ENCODE measurements at places on chromosomes 12 and 14.

- no peak for DNase-seq
Observed at GRCh38 chr12:117363056-117363662, 1.7 kb upstream of the NOS1 start.

- peak; percentile 30 for DNase-seq
Observed at GRCh38 chr14:68278576-68279436, 459.2 kb downstream of the RAD51B start.

DNA sequence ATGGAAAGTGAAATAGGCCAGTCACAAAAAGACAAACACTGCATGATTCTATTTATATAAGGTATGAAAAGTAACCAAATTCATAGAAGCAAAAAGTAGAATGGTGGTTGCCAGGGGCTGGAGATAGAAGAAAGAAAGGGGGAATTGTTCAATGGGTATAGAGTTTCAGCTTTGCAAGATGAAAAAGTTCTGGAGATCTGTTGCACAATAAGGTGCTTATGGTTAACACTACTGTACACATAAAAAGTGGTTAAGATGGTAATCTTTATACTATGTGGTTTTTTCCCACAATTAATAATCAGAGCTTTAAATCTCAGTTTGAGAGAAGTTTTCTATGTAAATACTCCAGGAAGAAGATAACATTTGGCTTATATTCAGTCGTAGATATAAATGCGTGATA is 73.4 kb downstream of the SLC38A4 start:
- peak; percentile 60 for DNase-seq

DNA sequence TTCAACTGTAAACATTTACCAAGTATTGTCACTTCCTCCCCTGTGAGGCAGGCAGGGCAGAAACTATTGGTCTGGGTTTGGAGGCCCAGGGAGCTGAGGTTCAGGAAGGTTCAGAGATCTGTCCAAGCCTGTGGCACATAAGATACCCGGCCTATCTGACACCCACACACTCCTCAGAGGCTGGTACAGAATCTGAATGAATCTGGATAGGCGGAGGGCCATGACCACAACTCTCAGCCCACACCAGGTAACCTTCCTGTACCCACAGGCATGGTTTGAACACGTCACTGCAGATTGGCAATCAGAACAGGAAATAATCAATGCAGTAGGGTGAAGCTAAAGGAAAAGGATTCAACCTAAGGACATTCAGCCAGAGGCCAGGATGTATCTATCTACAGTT is 92.8 kb upstream of the TMCC3 start:
- peak; percentile 61 for DNase-seq

DNA sequence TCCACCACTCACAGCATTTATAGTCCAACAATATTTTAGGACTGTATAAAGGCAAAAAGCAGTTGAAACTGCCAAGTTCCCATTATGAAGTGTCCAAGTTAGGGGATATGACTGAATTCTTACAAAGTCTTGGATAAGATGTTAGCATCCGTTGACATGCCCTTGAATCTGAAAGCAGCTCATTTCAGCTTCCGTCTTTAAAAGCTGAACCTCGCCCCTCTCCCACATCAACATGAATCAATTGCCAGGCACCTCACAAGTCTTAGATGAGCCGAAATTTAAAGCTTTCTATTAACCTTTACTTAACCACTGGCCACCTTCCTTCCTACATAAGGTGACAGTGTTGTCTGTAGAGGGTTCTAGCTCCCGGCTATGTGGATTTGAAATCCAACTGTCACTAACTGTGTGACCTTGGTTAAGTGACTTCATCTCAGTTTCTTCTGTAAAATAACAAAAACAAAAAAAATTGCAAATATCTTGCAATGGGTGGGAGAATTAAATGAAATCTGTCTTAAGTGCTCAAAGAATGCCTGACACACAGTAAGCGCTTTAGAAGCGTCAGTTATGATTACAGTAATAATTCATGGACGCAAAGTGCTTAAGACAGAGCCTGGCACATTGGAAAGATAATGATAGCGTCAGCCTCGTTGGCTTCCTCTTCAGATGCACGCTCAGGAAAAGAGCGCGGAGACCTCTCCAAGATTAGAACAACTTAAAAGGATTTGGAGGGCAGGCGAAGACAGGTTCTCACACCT is 1.2 kb downstream of the PPP1CC start:
- DNase-seq, result peak; percentile 32

DNA sequence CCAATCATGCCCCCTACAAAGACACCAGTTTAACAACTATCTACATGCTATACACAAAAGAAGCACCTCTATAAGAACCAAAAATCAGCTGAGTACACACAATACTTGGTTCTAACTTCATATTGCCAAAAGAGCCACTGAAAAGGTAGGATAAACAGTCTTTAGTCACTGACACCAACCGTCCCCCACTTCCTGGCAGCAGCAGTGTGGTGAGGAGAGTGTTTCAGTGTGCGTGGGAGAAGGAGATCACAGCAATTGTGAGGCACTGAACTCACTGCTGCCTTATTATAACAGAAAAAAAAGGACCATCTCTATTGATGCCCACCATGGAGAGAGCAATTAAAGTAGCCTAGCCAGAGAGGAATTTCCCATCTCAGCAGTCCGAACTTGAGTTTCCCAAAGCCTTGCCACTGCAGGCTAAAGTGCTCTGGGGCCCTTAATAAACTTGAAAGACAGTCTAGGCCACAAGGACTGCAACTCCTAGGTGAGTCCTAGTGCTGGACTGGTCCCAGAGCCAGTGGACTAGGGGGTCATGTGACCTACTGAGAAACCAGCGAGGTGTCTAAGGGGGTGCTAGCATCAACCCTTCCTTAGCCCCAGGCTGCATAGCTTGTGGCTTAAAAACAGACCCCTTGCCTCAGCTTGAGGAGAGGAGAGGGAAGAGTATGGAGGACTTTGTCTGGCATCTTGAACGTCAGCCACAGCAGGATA is 37.1 kb upstream of the LMNTD1 start:
- no peak for DNase-seq

GRCh38 chr12:64779354-64779974 is 20.3 kb upstream of the GNS start:
- no peak for DNase-seq

- DNase-seq, result no peak
Observed at GRCh38 chr12:30361145-30361544, 334.5 kb downstream of the IPO8 start.

DNA sequence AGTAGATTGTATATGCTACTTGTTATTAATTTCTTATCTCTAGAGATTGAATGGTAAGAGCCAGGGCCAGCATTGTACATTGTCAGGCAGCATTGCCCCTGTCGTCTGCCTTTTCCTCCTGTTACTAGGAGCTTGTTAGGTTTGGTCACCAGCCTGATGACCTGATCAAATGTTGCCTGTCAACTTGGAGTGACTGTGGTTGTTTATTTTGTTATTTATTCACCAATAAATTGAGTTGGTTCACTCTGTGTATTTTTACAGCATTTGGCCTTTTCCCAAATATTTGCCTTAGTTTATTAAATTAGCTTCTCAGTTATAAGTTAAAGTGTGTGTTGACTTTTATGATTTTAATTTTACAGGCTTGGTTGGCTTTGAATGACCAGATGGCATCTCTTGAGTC is 88.4 kb downstream of the PRKCH start:
- no peak for DNase-seq

- DNase-seq, result no peak
Observed at GRCh38 chr14:67480011-67480410, 8.5 kb downstream of the TMEM229B start.

GRCh38 chr12:6582196-6582595 is 14.1 kb upstream of the NOP2 start:
- no peak for DNase-seq

DNA sequence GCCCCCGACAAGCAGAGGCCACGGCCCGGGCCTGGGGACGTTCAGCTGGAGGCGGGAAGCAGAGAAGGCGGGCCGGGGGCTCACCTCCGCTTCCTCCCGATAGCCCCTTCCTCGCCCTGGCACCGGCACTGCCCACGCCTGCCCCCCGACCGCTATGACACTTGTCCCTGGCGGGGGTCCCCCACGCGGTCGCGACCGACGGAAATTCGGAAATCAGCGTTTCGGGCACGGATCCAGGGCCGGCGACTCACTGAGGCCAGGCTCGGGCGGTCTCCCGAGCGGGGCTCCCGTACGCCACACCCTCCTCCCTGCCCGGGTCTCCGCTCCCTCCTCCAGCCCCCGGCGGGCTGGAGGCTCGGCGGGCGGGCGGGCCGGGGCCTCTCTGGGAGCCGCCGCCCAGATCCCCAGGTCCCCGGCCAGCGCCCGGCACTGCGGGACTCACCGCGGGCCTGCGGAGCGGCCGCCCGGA is 581 bp downstream of the PITPNM2 start:
- DNase-seq, result no peak

GRCh38 chr14:90093942-90094595 is 32.3 kb downstream of the KCNK13 start:
- DNase-seq, result peak; percentile 46

- DNase-seq, result no peak
Observed at GRCh38 chr12:85424581-85425348, 144.7 kb downstream of the ALX1 start.

- no peak for DNase-seq
Observed at GRCh38 chr12:56282579-56282978, 15.8 kb downstream of the COQ10A start.

DNA sequence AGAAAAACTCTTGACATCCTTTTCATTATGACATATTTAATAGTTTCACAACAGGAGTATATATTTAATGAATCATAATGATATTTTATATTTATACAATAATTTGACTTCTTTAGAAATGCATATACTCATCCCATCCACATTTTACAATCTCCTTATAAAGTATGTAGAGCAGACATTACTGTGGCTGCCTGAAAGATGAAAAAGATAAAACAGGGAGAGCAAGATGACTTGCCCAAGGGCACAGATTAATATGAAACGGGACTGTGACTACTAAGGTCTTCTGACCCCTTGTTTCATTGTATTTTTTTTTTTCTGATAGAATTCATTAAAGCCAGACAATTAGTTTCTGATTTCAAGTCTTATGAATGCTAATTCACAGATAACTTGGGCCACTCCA is 293.6 kb downstream of the SOX5 start:
- no peak for DNase-seq

- DNase-seq, result peak; percentile 34
Observed at GRCh38 chr12:42585154-42585840, 4.2 kb downstream of the PRICKLE1 start.

GRCh38 chr12:30755395-30755762 is 628 bp upstream of the CAPRIN2 start:
- DNase-seq, result peak; percentile 1

DNA sequence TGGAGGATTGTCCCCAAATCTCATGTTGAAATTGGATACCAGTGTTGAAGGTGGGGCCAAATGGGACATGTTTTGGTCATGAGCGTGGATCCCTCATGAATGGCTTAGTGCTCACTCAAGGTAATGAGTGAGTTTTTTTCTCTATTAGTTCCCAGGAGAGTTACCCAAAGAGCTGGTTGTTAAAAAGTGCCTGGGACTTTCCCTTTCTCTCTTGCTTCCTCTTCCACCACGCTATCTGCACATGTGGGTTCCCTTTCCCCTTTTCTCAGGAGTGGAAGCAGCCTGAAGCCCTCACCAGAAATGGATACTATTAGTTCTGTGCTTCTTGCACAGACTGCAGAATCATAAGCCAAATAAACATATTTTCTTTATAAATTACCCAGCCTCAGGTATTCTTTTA is 465.4 kb downstream of the FSCB start:
- no peak for DNase-seq

DNA sequence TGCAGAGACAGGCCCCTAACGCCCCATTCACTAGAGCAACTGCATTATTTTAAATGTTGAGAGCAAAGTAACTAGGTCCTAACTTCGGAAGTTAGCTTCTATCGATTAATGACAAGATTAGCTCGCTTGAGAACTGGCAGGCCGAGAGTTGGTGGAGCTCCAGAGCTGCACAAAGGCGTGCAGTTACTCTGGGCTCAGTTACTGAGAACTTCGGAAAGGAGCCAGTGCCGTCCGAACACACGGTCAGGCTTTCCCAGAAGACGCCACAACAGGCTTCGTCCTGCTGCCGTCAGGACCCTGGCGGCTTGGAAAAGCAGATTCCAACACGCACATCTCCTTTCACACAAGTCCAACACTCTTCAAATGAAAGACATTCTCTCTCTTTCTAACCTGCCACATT is 45.4 kb upstream of the TESC start:
- DNase-seq, result no peak

- DNase-seq, result no peak
Observed at GRCh38 chr14:34766060-34766459, 51.7 kb upstream of the CFL2 start.

DNA sequence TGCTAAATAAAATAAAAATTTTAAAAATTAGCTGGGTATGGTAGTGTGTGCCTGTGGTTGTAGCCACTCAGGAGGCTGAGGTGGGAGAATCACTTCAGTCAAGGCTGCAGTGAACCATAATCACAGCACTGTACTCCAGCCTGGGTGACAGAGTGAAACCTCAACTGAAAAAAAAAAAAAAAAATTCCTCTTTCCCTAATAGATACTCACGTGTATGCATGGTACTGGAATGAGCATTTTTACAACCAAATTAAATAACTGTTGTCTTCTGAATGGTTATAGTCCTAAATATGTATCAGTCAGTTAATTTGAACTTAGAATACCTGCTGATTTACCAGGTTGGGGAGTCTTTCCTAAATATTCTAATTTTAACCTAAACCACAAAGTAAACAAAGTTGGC is 98.3 kb upstream of the ATF1 start:
- DNase-seq, result no peak

- no peak for DNase-seq
Observed at GRCh38 chr12:81330480-81330879, 252.6 kb downstream of the ACSS3 start.

GRCh38 chr14:100911665-100912316 is 8.3 kb upstream of the RTL1 start:
- DNase-seq, result no peak

- DNase-seq, result no peak
Observed at GRCh38 chr14:52014601-52015267, 25.4 kb downstream of the RTRAF start.

- peak; percentile 23 for DNase-seq
Observed at GRCh38 chr12:131608740-131609690, 101.9 kb upstream of the SFSWAP start.

DNA sequence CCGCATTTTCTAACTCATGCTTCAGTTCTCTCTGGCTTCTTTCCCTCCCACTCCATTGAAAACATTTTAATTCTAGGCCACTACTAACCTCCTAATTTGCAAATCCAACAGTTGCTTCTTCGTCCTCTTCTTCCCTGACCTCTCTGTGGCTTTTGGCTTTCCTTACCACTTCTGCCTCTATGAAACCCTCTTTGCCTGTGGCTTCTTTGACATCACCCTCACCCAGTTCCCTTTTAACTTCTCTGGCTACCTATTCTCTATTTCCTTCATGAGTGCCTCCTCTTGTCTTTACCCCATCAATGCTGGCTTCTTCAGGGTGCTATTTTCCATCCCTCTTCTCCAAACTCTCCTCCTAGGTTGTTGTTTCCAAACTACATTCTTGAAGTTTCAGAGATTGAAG is 4.4 kb upstream of the HCFC2 start:
- DNase-seq, result no peak

- peak; percentile 68 for DNase-seq
Observed at GRCh38 chr14:52949711-52950409, 990 bp downstream of the FERMT2 start.

DNA sequence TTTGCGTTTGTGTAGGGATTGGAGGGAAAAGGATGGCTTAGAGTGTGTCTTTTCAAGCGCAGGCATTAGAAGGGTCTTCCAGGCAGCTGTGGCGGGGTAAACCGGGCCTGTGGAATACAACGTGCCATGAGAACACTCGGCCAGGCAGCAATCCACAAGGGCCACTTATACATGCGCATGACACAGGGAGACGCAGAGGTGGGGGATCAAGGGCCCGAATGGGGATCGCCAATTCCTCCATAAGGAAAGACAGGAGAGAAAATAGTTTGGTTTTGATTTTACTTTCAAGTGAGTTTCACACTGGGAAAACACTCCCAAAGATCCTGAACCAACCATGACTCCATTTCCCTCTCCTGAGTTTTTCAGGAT is 71.6 kb downstream of the SPRING1 start:
- DNase-seq, result no peak

Measured in mammary epithelial cell (primary cell).